Omental fat pad (tissue), 4 donors: ENCODE measurements at places on chromosomes 7 and 10.

GRCh38 chr7:135111379-135111778 is 36.5 kb upstream of the TMEM140 start:
- DNase-seq: no peak

DNA sequence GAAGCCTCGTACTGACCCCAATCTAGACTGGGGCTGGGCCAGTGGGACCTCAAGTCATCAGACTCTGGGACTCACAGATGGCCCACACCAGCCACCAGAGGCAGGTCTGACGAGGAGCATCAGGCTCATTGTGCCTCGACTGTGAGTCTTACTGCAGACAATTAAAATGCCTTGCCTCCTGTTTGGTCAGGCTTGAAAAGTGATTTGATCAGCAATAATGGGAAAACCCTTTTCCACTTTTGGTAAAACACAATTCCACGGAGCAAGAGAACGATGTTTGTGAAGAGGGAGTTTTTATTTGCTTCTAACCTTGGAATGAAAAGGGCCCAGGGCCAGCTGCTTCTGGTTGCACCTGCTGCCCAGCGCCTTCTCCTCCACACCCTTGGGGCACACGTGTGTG is 43.9 kb downstream of the C10orf143 start:
- no peak for DNase-seq

GRCh38 chr10:19546224-19546623 is 270.0 kb upstream of the PLXDC2 start:
- DNase-seq: no peak

- DNase-seq: no peak
Measured at GRCh38 chr7:34718867-34719266, 60.8 kb downstream of the NPSR1 start.

GRCh38 chr7:151061213-151062110 is 2.1 kb downstream of the SLC4A2 start:
- no peak for DNase-seq

DNA sequence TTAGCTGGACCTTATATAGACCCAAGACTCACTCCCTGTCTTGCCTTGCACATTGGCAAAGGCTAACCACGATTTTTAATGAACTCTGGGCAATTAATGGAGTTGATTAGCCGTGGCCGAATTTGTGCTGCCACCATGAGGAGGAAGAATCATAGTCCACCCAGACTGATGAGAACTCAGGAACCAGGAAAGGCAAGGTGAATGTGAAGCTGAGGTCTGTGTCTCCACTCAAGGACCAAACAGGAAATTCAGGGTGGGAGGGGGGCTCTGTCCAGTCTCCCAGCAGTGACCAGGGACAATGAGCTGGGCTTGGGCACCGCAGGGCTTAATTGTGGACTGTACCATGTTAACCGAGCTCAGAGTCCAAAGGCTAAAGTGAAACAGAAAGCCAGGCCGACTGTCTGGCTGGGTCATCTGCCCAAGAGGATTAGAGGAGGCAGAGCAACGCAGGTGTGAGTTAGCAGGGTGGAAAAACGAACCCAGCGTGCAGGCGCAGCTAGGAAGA is 127.0 kb upstream of the JCAD start:
- DNase-seq: no peak

GRCh38 chr7:98346515-98347069 is 54.3 kb downstream of the BAIAP2L1 start:
- DNase-seq: no peak
